ENCODE measurements at places on chromosomes 16 and 17.
A peak's percentile ranks its signal among the peaks of the same experiment; 100 is the strongest.

GRCh38 chr17:77109764-77110359 lies 30.9 kb upstream of the SEC14L1 start:
- no peak for DNase-seq

DNA sequence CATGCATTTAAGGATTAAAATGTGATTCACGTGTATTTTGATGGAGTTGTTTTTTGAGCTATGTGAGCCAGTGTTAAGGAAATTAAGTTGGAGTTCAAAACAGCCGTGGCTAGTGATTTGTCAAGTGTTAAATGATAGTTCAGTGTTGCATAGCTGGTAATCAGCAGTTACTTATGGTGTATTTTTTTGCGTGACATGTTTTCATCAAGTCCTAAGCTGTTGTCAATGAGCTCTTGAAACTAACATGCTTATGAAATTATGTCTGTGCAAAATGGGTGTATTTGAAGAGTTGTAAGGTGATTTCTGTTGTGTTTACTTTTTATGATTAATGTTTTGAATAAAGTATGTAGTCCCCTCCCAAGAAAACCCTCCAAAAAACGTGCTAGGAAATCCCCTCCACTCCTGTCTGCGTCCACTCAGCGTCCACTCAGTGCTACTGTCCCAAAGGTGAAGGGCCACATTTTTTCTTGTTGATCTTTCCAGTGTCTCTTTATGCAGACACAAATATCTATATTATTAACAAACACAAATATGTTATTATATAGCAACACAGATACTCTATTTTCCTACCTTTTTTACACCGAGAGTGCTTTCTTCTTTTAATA lies 30.0 kb downstream of the USP10 start:
- no peak for DNase-seq

GRCh38 chr17:48672340-48672739 lies 46.2 kb upstream of the HOXB9 start:
- DNase-seq, result no peak

DNA sequence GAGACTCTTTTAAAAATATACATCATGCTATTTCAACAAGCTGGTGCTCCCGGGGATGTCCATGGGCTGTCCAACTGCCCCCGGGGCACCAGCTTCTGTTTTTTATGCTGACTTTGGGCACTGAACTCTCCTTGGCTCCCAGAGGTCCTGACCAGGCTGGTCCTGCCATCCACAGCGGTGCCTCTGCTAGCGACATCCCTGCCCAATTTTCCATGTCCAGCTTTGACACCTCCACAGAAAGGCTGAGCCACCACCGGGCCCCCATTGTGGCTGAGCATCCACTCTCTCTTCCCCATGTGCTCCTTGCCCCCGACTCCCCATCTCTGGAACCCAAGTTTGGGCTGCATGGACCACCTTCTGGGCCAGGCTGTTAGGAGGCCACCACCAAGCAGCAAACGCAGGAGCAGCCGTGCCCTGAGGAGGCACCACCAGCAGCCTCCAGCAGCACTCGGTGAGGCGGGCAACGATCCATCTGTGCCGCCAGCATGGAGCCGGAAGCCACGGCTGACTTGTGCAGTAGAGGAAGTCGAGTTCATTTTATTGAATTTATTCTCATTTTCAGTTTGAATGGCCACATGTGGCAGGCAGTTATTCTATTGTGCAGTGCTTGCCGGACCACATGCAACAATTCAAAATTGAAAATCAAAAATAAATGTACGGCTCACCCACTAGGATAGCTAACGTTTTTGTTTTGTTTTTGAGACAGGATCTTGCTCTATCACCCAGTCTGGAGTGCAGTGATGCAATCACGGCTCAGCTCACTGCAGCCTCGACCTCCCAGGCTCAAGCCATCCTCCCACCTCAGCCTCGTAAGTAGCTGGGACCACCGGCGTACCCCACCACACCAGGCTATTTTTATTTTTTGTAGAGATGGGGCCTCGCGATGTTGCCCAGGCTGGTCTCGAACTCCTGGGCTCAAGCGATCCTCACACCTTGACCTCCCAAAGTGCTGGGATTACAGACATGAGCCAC lies 2.8 kb upstream of the MEAK7 start:
- no peak for DNase-seq

- no peak for DNase-seq
Observed at GRCh38 chr16:7584561-7584960, 251.9 kb downstream of the RBFOX1 start.

GRCh38 chr17:39178536-39178935 lies 12.6 kb upstream of the ARL5C start:
- no peak for DNase-seq

GRCh38 chr16:12321311-12321842 lies 344.8 kb downstream of the SNX29 start:
- no peak for DNase-seq

- DNase-seq, result peak; percentile 26
Observed at GRCh38 chr16:81567987-81568748, 123.6 kb downstream of the CMIP start.

GRCh38 chr17:17514993-17515933 lies 19.1 kb upstream of the RASD1 start:
- no peak for DNase-seq

GRCh38 chr16:51321251-51321650 lies 170.2 kb upstream of the SALL1 start:
- no peak for DNase-seq

- no peak for DNase-seq
Observed at GRCh38 chr17:33040461-33040860, 48.8 kb downstream of the SPACA3 start.

- DNase-seq, result no peak
Observed at GRCh38 chr17:71184716-71185115, 936.1 kb upstream of the SOX9 start.

GRCh38 chr17:50923611-50924010 lies 57.5 kb upstream of the TOB1 start:
- DNase-seq, result no peak

- DNase-seq, result no peak
Observed at GRCh38 chr17:3915581-3915994, 677 bp downstream of the P2RX1 start.
